ENCODE measurements at places on chromosomes 6 and 20. TPM values are rescaled to one million over a fixed set of nuclear protein-coding genes. Genes with fewer than 3 reads are reported as not detected.

The LGSN gene
- total RNA-seq: not detected

The C6orf132 gene
- total RNA-seq: 5.1 TPM

The BPI gene
- total RNA-seq: not detected

The ULBP1 gene
- total RNA-seq: 11.8 TPM

The PPP1R3G gene
- 0.54 TPM for total RNA-seq

The CCN5 gene
- total RNA-seq: not detected

The MRAP2 gene
- total RNA-seq: not detected

The EEF1A2 gene
- 3.7 TPM for total RNA-seq

The RHAG gene
- not detected for total RNA-seq

The RNF217 gene
- total RNA-seq: 19.9 TPM

The HCRTR2 gene
- not detected for total RNA-seq

The ALDH8A1 gene
- total RNA-seq: 0.10 TPM

The ZC3H12D gene
- total RNA-seq: 0.05 TPM

The MROH8 gene
- 1.3 TPM for total RNA-seq

The PRICKLE4 gene
- total RNA-seq: not detected

The GOPC gene
- total RNA-seq: 40.5 TPM

The MRPL18 gene
- 84.9 TPM for total RNA-seq

The MDC1 gene
- 26.6 TPM for total RNA-seq

The CHRNA4 gene
- not detected for total RNA-seq

The TUBB2B gene
- total RNA-seq: 0.74 TPM

The C6orf141 gene
- total RNA-seq: not detected

The ATP6V1G2 gene
- 3.7 TPM for total RNA-seq

The DNAH8 gene
- not detected for total RNA-seq

The PBOV1 gene
- not detected for total RNA-seq

The VARS1 gene
- 122 TPM for total RNA-seq

The GTSF1L gene
- total RNA-seq: not detected

The TSPO2 gene
- not detected for total RNA-seq

The SLC22A1 gene
- 0.19 TPM for total RNA-seq

The RGS17 gene
- total RNA-seq: 0.28 TPM

The SYCP2 gene
- 1.2 TPM for total RNA-seq

The BPIFB4 gene
- total RNA-seq: not detected

The PBX2 gene
- 61.4 TPM for total RNA-seq

The AHCY gene
- 108 TPM for total RNA-seq
